NB4 (cell line): ENCODE measurements at places on chromosomes 13 and 19.
A peak's percentile ranks its signal among the peaks of the same experiment; 100 is the strongest.

GRCh38 chr13:62171697-62172096, 756.0 kb upstream of the PCDH20 start:
- no peak for DNase-seq

- no peak for DNase-seq
These were observed 3.4 kb upstream of the HNRNPL start for GRCh38 chr19:38853214-38853613.

- no peak for DNase-seq
These were observed 7.5 kb downstream of the HAUS5 start for GRCh38 chr19:35620001-35620400.

DNA sequence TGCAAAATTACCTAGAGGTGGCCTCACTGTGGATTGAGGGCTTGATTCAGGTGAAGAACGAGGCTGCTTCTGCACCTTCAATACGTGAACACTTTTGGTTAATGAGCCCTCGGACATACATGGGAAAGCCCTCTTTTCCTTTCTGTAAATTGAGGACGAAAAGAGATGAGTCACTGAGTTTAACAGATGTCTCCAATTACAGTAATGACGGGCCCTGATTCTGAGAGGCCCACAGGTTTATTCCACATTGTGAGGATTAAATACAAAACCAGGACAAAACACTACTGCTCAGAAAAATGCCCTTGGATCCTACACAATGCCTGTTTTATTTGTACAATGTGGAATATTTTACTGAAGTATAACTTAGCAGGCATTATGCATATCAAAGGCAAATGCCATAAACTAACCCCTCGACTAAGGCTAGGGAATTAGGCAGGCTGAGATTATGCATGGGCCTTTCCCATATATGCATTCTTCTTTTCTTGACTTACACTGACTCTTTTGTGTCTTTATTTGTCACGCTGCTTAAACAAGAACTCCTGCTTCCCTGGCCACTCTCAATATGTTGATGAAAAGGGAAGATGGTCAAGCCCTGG, 819.9 kb downstream of the OLFM4 start:
- DNase-seq, result no peak

- DNase-seq, result peak; percentile 24
These were observed 124.4 kb downstream of the RNF17 start for GRCh38 chr13:24888291-24888931.

DNA sequence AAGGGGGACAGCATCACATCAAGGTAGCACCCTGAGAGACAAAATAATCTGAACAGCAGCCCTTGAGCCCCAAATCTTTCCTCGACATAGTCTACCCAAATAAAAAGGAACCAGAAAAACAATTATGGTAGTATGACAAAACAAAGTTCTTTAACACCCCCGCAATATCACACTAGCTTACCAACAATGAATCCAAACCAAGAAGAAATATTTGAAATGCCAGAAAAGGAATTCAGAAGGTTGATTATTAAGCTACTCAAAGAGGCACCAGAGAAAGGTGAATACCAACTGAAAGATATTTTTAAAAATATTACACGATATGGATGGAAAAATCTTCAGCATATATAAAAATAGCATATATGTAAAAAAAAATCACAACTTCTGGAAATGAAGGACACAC, 252.9 kb upstream of the SLITRK6 start:
- DNase-seq, result no peak

- DNase-seq, result peak; percentile 69
These were observed 8.0 kb upstream of the ZNF358 start for GRCh38 chr19:7507884-7508283.

GRCh38 chr13:76683854-76684253, 202.4 kb downstream of the KCTD12 start:
- DNase-seq, result no peak

DNA sequence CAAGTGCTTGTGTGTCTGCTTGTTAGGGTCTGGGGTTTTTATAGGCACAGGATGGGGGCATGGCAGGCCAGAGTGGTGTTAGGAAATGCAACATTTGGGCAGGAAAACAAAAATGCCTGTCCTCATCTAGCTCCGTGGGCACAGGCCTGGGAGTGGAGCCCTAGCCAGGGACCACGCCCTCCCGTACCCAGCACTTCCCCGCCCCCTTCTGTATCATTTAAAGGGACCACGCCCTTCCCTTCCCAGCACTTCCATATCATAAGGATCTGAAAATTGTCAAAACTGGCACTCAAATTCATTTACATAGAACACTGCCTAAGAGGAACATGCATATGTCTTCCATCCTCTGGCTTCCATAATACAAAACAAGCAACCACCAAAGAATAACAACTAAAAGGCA, 185.8 kb downstream of the B3GLCT start:
- DNase-seq, result no peak

- DNase-seq, result no peak
These were observed 171.8 kb downstream of the STK24 start for GRCh38 chr13:98405107-98405571.

DNA sequence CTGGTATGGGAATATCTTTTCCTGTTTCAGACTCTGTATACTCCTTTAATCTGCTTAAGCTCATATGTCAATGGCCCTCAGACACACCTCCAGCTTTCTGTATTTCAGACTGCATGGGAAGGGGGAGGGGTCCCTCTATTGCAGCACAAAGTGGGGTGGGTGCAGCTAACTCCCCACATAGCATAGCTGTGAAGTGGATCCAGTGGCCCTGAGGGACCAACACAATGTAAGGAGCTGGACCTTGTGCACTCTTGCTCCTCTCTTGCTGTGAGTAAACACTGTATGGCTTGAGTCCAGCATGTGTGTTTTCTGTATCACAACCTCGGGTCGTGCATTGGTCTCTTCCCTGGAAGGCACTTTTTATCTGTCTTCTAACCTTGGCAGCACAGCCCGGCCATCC, 669.9 kb downstream of the PCDH9 start:
- DNase-seq, result no peak

GRCh38 chr13:60427285-60427684, 30.3 kb downstream of the TDRD3 start:
- DNase-seq, result no peak

DNA sequence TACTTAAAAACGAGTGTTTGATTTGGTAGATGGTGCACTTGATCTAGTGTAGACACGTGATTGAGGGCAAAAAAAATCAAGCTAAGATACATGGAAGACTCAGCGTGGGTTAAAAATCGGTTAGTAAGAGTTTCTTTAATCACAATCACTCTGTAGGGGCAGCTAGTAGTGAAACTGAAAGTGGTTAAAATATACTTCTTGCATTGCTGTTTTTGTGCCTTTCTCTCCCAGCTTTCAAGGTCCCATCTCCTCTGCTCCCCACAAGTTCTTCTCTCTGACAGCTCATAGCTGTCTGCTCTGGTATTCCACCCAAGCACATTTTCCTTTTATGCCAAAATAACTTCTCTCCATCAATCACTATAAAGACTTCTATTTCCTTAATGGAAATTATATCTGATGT, 1089.7 kb downstream of the EFNB2 start:
- no peak for DNase-seq

DNA sequence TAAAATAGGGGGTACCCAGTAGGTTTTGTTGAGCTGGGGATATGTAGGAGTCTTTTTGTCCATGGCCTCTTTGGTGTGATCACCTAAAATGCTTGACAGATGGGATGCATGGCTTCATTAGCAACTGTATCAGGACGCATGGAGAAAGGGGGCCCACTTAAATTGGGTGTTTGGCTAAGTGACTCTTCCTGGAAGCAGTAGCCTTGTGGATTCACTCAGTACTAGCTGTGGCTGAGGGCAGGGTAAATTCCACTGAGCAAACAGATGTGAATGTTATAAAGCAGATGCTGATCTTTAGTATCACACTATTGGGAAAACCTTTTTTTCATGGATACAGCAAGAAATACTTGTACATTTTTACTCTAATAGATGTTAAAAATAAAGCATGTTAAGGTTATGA, 140.0 kb downstream of the FGF14 start:
- no peak for DNase-seq

DNA sequence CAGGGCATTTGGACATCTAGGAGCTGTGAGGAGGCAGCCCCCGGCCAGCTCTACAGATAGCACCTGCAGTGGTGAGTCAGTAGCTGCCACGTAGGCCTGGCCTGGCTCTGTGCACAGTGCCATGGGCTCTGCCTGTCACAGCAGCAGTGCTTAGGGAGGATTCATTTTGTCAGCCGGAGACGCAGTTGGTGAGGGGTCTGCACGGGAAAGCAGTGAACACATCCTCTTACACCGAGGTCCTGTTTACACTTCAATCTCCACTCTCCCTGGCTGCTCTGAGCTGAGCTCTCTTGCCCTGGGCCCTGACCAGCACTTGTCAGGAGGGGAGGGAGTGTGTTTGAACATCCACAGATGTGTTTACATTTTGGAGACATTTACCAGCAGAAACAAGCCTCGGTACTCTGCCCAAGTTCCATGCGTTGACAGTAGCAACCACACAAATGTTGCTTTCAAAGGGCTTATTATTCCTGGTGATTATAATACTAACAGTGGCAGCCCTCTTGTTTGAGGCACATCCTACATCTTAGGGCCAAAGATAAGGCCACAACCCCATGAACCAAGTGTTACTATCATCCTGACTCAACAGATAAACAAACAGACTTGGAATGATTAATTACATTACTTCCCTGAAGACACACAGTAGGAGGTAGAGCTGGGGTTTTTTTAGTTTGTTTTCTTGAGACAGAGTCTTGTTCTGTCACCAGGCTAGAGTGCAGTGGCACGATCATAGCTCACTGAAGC, 148.9 kb downstream of the USP12 start:
- DNase-seq, result no peak

DNA sequence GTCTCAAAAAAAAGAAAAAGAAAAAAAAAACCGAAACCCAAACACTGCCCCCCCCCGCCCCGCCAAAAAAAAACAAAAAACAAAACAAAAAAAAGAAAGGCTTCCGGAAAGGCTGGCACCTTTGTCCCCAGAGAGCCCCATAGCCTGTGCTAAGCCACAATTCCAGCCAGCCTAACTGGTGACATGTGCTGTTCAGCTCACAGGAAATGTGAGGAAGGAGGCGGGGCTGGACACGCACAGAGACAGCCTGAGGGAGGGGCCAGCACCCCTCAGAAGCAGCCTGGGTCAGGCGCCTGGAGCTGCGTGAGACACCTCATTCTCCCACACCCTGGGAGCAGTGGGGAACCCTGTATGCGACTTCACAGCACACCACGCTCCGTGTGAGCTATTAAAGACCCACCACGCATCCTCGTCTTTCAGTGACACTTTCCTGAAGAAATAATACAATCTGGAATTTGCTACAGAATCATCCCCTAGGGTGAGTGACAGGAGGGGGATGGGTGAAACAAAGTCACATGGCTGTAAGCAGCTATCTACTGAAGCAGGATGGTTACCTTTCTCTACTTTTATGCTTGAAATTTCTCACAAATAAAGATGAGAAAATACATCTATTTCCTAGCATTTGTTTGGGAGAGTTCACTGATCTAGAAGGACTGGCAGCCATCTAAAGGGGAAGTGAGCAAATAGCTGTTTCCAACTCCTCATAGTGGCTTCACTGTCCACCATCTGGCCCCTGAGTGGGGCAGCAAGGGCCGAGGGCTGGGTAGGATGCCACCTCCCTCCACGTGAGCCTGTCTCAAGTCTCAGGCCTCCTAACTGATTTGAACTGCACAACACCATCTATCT, 12.3 kb upstream of the SLC35E1 start:
- peak; percentile 92 for DNase-seq

GRCh38 chr13:50126993-50127725, 111.9 kb downstream of the KCNRG start:
- DNase-seq, result no peak

DNA sequence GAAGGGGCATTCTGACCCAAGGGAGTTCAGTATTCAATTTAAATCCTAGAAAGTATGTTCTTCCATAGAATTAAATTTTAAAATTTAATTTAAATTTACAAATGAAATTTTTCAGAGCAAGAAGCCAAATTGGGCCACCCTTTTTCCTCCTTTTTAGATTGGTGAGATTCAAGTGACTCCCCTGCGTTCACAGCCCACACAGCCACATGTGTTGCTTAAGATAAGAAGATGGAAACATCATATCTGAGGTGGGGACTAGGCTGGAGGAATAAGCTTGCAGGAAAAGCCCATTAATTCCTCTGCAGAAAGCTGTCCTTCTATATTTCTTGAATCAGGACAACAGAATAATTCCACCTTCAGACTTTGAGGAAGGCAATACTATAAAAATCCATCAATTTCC, 392.7 kb upstream of the ZNF507 start:
- no peak for DNase-seq

DNA sequence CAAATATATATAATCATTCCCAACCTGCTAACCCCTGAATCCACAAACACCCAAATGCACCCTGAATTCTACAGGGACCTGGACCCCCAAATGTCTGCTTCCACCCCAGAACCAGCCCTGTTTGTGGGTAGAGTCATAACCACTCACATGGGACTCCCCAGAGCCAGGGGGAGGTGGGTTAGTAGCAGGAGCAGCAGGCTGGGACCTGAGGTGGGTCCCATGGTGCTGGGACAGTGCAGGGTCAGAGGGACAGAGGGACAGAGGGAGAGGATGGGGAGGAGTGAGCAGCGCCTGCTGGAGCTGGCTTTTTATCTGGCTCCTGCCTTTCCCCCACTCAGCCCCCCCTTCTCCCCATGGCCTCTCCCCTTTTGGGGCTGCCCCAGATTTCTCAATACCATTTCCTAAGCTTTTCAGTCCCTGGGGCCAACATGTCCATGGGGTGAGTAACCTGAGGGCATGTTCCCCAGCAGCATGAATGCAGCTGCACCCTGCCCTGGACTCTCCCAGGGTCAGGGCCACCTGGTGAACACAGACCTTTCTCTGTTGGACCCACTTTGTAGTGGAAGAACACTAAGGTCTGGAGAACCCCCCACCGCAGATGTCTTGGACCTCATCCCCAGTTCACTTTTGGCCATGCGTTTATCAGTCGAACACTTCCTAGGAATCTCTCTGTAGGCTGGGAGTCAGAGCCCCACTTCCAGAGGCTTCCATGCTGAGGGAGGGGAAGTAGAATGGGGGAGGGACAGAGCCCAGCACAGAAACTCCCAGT, at the start of gene C3:
Gene C3, minus strand, starts transcription at position 282 of the 769 bp plus-strand sequence. Its CDS starts 61 bp downstream, at position 221.
- DNase-seq, result peak; percentile 74

DNA sequence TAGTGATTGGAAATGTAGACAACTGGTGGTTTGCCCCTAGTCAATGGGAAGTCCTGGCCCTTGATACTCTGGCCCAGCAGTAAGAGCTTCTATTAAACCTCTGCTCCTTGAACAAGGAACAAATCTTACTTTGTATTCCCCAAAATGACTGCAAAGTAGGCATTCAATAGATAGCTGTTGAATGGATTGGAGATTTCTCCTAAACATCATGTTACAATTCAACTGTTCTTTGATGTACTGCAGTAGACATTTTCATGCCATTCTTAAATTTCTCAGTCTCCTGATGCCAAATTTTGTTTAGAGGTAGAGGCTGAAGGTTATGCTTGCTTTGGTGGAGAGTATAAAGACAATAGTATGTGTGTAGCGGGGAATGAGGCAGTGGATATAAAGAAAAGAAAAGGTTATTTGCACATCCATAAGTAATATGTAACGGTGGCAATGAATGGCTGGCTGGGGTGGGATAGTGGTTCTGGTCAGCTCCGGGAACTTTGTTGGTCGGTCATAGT, 12.8 kb downstream of the MIR17HG start:
- DNase-seq, result no peak

DNA sequence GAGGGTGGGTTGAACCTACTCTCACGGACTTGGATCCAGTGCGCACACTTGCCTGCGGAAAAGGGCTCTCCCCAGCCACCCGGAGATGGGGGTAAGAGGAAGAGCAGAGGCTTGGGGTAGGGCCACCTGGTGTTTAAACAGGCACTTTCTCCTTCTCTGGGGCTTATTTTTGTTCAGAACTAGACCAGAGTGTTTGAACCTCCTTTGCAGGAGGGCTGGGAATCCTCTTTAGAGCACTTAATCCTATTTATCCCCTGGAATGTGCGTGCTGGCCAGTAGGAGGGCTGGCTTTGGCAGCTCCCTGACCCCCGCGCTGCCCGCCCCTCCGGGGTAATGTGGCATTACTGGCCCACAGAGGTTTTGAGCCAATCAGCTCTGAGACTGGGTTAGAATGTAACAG, 2.0 kb downstream of the RGS9BP start:
- peak; percentile 26 for DNase-seq
